Inflammatory macrophage treated with lipopolysaccharide for 1 hour (primary cell): ENCODE measurements at places on chromosomes 7 and 10.

DNA sequence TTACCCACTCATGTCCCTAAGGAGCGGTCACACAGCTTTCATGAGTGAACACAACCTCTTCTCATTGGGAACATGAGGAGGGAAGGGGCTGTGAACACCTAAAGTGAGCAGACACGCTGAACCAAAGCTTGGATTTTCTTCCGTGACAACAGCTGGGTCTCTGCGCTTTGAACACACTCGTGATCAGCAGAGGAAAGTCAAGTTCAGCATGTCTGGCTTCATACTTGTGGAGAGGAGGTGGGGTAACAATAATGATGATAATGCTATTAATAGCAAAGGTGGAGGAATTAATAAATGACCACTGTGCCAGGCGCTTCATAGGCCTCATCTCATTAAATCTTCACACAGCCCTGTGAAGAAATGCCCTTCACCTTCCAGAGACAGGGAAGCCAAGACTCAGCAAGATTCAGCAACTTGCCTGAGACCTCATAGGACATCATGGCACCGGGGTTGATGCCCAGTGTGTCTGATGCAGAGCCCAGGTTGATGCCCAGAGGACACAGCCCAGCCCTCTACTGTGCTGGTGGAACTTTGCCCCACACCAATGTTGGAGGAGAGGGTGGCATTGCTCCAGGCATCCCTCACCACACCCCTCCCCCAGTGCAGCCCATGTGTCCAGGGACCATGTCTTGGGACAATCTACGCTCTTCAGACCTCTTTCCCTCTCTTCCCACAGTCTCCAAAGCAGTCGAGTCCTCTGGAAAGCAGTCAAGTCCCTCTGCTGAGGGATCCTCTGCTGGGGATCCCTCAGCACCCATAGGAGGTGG is 40.6 kb downstream of the GSDME start:
- DNase-seq: no peak

- no peak for DNase-seq
Observed at GRCh38 chr10:128025437-128025836, 100.8 kb downstream of the MKI67 start.

DNA sequence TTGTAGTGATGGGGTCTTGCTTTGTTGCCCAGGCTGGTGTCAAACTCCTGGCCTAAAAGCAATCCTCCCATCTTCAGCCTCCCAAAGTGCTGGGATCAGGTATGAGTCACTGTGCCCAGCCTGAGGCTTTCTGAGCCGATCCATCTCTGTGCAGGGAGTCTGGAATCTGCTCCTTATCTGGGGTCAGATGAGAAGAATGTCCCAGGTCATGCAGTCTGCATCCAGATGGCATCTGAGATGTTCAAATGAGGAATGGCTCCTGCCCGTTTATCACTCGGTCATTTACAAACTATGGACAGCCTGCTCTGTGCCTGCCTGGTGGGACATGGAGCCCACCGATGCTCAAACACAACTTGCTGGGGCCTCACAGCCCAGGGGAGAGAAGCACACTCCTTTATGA is 11.1 kb upstream of the SLC18A3 start:
- no peak for DNase-seq

DNA sequence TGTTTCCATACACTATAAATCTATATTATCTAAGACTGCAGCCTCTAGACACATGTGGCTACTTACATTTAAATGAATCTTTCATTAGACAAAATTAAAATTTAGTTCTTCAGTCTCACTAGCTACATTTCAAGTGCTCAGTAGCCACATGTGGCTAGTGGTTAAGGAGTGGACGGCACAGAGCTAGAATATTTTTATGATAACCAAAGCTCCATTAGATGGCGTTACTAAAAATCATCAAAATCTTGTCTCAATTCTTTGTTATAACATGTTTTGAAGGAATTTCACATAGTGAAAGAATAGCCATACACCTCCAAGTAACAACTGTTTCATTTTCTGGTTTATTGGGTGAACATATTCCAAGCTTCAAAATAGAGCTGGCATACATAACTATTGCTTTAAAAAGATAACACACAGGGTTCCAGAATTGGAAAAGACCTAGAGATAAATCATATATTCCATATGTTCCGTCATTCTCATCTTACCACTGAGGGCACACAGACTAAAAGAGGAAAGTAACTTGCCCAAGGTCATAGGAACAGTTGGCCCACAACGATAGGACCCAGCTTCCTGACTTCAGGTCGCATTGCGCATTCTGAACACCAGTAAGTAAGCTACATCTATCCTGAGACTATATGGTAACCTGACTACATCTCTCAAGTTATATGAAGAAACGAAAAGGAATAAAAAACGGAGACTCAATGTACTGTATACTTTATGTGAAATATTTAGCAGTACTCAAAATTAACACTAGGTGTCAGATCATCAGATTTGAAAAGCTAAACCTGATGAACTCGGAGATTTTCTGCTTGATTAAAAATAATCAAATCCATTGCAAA is 66.6 kb downstream of the CAV1 start:
- no peak for DNase-seq

DNA sequence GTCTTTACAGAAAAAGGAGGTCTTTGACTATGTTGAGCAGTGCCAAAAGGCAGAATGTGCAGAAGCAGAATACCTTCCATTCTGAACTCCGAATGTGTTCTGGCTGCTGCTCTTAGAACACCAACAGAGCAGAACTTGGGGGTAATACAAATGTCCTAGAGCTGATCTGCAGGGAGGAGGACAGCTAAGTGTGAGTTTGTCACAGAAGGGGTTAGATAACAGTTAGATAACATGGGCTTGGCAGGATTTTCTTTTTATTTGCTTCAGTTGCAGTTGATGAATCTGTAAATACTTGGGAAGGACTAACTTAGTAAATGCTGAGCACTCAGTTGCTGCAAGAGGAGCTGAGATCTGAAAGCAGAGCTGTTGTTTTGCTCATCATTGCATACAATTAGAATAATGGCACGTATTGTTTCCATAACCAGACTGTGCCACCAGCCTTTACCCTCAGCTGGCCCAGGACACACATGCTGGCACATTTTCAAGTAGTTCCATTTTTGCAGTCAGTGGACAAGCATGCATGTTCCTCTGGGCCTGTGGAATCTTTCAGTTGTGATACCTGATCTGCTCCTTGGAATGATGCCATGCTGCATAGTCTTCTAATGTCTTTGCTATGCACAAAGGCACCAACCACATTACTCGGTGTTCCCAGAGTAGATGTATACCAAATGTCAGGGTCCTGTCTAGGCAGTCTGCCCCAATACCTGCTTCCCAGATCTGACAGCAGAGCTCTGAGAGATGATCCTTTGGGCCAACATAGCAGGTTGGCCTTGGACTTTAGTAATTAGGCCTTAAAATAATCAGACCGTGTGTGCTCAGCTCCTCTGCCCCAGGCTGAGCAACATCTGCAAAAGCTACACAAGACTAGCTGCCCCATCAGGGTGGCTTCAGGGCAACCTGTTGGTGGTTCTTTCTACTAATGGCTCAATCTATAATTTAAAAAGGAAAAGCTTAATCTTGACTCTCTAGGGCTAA is 55.7 kb downstream of the GSDME start:
- DNase-seq: no peak

GRCh38 chr10:101760510-101760909 is 15.4 kb downstream of the FGF8 start:
- no peak for DNase-seq

DNA sequence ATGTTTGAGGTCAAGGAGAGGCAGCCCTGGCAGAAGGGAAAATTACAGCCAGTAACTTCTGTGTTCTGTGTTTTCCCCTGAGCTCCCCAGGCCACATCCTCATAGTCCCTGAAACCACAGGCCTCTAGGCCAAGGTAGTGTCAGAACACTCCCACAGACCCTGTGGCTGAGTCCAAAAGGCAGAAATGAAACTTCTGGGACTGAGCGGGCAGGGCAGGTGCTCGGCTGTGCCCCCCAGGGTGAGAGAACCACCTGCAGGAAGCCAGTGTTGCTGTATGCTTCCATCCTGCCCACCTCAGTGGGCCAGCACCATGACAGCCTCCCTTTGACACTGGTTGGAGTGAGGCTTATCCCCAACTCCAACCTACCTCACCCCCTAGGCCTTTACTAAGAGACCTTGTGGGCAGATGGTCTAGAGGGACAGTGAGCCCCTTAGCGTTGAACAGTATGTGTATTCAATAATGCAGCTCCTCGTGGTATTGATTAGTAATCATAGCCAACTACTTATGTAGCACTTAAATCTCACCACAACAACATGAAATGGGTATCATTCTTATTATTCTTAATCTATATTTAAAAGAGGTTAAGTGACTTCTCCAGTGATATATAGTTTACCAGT is 30.3 kb downstream of the PIK3CG start:
- DNase-seq: peak; percentile 54

DNA sequence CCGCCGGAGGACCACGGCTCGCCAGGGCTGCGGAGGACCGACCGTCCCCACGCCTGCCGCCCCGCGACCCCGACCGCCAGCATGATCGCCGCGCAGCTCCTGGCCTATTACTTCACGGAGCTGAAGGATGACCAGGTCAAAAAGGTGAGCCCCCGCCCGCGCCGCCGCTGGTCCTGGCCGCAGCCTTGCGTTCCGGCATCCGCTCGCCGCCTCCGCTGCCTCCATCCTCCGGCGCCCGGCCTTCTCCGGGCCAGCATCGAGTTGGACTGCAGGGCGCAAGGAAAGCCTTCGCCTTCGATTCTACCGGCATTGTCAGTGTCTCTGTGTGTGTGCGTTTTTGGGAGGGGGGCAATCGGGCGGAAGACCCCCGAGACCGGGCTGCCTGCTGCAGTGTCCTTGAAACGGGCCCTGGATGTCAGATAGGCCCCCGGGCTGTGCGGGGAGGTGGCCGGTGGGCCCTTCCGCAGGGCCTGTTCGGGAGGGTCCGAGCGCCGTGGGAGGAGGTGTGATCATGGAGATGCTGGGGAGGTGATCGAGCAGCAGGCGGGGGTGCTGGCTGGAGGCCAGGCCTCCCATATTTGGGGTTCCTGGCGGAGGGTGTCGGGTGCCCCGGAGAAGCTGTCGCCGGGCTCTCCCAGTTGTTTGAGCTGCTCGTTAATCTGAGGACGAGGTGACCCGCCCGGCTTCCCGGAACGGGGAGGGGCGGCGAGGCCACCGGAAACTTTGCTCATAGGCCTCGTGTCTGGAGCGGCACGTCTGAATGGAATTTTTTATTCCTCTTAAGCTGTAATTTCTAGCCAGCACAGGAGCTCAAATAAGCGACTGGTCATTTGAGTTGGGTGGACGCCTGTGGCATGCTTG is 40.8 kb downstream of the HK1 start:
- DNase-seq: peak; percentile 65

GRCh38 chr7:22574754-22575520 is 74.9 kb upstream of the STEAP1B start:
- peak; percentile 78 for DNase-seq

- DNase-seq: peak; percentile 39
Observed at GRCh38 chr7:74026903-74027682, 880 bp upstream of the ELN start.
